ENCODE measurements at places on chromosomes 11 and 22.

GRCh38 chr11:10302359-10302743 is 2.5 kb upstream of the ADM start:
- no peak for DNase-seq
- H3K27me3 ChIP-seq, result no peaks in the 10 kb centered on the region
- H3K27ac ChIP-seq, result peak overlapping the region; percentile 97
- H3K4me3 ChIP-seq, result peak overlapping the region; percentile 80

- H3K4me3 ChIP-seq, result no peak overlapping the region
- no peak overlapping the region for H3K27ac ChIP-seq
- DNase-seq, result no peak
Measured at GRCh38 chr11:24514219-24514594, 17.4 kb downstream of the LUZP2 start.

DNA sequence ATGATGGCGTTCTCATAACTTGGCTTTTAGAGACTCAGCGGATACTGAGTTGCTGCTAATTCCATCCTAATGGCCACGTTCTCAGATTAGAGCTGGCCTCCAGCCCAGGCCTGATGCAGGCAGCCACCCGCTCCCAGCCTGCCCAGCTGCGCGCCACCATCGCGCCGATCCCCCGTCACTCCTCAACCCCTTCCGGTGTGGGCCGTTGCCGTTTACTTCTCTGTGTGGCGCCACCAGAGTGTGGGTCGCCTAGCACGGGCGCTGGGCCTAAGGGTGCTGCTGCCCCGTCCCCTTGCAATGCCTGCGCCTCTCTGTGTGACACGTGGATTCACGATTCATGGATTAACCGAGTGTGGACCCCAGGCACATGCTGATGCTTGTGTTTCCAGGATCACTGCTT is 1116.0 kb downstream of the BRD1 start:
- H3K27ac ChIP-seq, result no peak overlapping the region
- H3K36me3 ChIP-seq, result no peaks in the 10 kb centered on the region
- H3K4me1 ChIP-seq, result no peaks in the 10 kb centered on the region

DNA sequence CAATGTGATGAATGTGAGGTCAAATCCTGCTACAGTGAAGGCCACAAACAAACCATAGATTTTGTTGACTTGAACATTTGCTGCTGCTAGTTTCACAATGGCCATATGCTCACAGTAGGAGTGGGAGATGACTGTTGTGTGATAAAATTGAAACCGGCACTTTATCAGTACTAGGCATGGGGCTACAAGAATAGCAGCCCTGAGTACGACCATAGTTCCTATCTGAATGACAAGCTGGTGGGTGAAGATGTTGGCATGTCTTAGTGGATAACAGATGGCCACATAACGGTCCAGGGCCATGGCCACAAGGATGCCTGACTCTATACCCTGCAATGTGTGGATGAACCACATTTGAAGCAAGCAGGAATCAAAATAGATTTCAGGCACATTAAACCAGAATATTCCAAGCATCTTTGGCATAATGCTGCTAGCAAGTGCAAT is 2.8 kb downstream of the OR52A1 start:
- H3K36me3 ChIP-seq, result no peaks in the 10 kb centered on the region
- no peaks in the 10 kb centered on the region for H3K27me3 ChIP-seq
- H3K4me3 ChIP-seq, result no peak overlapping the region
- H3K27ac ChIP-seq, result no peak overlapping the region
- no peak for DNase-seq
- no peaks in the 10 kb centered on the region for H3K4me1 ChIP-seq

- no peaks in the 10 kb centered on the region for H3K36me3 ChIP-seq
- H3K27ac ChIP-seq, result no peak overlapping the region
- DNase-seq, result no peak
- H3K27me3 ChIP-seq, result peaks cover 24% of the 10 kb centered on the region
Measured at GRCh38 chr11:70016666-70017367, 61.3 kb upstream of the ANO1 start.

- no peaks in the 10 kb centered on the region for H3K27me3 ChIP-seq
- no peak overlapping the region for H3K4me3 ChIP-seq
- no peak overlapping the region for H3K27ac ChIP-seq
- DNase-seq, result no peak
- H3K36me3 ChIP-seq, result no peaks in the 10 kb centered on the region
Measured at GRCh38 chr22:23088199-23088604, 17.9 kb downstream of the GNAZ start.

DNA sequence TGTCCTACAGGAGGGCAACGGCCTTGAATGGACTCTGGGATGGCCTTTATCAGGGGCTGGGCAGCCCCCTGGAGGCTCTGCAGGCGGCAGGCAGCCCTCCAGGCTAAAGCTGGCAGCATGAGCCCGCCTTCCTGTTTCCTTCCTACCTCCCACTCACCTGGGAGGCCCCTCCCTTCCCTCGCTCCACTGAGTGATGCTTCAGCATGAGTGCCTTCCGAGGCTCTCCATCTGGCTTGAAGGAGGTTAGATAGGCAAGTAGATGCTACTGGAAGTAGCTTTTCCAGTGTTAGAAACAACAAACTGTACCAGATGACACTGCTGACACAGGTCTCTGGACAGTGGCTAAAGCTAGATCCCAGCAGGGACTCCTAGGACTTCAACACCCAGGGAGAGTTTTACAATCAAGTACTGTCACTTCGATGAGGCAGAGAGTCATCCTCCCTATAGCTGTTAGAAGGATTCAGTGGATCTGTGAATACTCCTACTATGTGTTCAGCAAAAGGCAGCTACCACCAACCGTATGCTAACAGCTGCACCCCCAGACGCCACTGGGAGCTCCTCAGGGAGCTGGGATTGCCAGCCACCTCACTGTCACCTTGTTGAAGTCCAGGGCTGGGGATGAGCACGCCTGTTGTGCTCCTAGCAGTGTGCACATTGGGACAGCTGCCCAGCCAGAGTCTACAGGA is 4.1 kb upstream of the SLC25A1 start:
- H3K36me3 ChIP-seq, result peaks cover 4% of the 10 kb centered on the region
- no peak overlapping the region for H3K4me3 ChIP-seq
- no peak overlapping the region for H3K27ac ChIP-seq
- H3K27me3 ChIP-seq, result no peaks in the 10 kb centered on the region
- DNase-seq, result no peak
- H3K4me1 ChIP-seq, result peaks cover 12% of the 10 kb centered on the region

DNA sequence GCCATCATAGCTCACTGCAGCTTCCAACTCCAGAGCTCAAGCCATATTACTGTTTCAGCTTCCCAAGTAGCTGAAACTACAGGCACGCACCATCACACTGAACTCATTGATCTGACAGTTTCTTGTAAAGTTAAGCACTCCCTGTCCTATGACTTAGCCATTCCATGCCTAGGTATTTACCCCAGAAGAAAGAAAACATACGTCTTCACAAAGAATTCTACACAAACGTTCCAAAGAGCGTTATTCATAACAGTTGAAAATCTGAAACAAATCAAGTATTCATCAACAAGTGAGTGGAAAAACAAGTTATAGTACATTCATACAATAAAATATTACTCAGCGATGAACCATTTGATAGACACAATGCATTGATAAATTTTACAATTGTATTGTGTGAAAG is 7.8 kb upstream of the NLRP10 start:
- H3K4me3 ChIP-seq, result no peak overlapping the region
- DNase-seq, result no peak
- H3K36me3 ChIP-seq, result no peaks in the 10 kb centered on the region
- peaks cover 4% of the 10 kb centered on the region for H3K27me3 ChIP-seq
- H3K4me1 ChIP-seq, result no peaks in the 10 kb centered on the region
- H3K27ac ChIP-seq, result no peak overlapping the region

DNA sequence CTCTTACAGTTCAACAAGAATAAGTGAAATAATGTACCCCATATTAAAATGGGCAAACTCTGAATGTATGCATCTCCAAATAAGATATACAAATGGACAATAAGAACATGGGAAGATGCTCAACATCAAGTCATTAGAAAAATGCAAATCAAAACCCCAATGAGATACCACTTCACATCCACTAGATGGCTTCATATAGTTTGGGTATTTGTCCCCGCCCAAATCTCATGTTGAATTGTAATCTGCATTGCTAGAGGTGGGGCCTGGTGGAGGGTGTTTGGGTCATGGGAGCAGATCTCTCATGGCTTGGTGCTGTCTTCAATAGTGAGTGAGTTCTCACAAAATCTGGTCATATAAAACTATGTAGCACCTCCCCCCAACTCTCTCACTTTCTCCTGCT is 5.7 kb downstream of the MPZL2 start:
- no peak overlapping the region for H3K27ac ChIP-seq
- peaks cover 13% of the 10 kb centered on the region for H3K36me3 ChIP-seq
- peaks cover 24% of the 10 kb centered on the region for H3K27me3 ChIP-seq
- H3K4me3 ChIP-seq, result no peak overlapping the region
- DNase-seq, result no peak
- peaks cover 12% of the 10 kb centered on the region for H3K4me1 ChIP-seq

GRCh38 chr11:9905960-9906791 is 242.3 kb downstream of the SWAP70 start:
- H3K27ac ChIP-seq, result no peak overlapping the region
- no peak for DNase-seq

- H3K4me3 ChIP-seq, result no peak overlapping the region
- DNase-seq, result peak; percentile 37
- no peaks in the 10 kb centered on the region for H3K36me3 ChIP-seq
- no peaks in the 10 kb centered on the region for H3K27me3 ChIP-seq
- H3K4me1 ChIP-seq, result no peaks in the 10 kb centered on the region
Measured at GRCh38 chr22:30045494-30045887, 34.8 kb upstream of the HORMAD2 start.

DNA sequence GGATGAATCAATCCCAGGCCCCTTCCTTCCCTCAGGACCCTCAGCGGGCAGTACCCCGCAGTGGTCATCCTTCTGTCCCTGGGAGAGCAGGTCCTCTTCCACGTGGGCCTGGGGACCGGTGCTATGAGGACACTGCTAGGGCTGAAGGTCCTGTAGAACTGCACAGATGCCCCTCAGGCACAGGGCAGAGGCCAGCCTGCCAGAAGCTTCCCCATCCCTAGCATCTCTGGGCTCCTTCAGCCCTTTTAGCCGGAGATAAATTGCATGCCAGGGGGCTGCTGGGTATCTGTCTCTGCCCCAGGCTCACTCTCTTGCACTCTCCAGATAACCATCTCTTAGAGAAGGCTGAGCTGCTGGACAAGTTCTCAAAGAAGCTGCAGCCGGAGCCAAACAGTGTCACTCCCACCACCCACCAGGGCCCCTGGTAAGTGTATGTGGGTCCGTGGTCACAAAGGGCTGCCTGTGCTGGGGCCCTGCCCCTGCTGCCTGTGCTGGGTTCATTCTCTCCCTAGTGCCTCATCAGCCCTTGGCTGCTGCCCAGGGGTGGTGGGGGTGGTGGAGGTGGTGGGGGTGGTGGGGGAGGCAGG is 2.3 kb downstream of the ATG16L2 start:
- peak overlapping the region; percentile 89 for H3K4me3 ChIP-seq
- peaks cover 59% of the 10 kb centered on the region for H3K4me1 ChIP-seq
- peak overlapping the region; percentile 96 for H3K27ac ChIP-seq

DNA sequence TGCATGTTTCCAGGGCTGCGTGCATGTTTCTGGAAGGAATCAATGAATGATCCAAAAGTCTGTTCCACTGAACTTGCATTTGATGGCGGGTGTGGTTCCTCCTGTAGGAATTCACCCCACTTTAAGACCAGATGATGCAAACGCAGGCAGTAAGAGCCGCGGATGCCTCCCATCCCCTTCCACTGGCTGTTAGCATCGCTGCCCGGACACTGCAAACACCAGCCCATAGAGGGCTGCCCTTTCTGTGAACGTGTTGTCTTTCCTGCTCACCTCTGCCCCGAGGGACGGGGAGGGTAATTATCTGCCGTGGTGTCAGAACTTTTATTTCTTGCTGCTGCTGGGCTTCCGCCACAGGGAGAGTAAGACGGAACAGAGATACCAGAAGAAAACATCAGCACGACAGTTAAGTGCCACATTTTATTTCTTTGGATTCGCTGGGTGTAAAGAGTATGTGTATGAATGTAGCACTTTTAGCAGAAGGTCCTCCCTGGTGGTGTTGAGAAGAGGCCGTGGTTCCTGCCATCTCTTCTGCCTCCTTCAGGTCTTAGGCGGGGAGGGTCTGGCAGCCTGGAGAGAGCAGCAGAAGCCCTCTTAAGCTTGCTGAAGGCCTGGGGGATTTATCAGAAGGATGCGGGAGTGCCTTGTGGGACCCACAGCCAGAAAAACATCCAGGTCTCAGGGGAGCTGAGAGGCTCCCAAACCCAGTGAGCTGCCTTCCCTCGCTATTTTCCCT is 53.2 kb upstream of the NECTIN1 start:
- H3K36me3 ChIP-seq, result no peaks in the 10 kb centered on the region
- no peak overlapping the region for H3K27ac ChIP-seq
- H3K27me3 ChIP-seq, result peaks cover 29% of the 10 kb centered on the region
- no peak for DNase-seq

- no peak overlapping the region for H3K27ac ChIP-seq
- H3K27me3 ChIP-seq, result no peaks in the 10 kb centered on the region
- DNase-seq, result no peak
- no peak overlapping the region for H3K4me3 ChIP-seq
- no peaks in the 10 kb centered on the region for H3K36me3 ChIP-seq
Measured at GRCh38 chr22:28333088-28333487, 346.6 kb downstream of the TTC28 start.

DNA sequence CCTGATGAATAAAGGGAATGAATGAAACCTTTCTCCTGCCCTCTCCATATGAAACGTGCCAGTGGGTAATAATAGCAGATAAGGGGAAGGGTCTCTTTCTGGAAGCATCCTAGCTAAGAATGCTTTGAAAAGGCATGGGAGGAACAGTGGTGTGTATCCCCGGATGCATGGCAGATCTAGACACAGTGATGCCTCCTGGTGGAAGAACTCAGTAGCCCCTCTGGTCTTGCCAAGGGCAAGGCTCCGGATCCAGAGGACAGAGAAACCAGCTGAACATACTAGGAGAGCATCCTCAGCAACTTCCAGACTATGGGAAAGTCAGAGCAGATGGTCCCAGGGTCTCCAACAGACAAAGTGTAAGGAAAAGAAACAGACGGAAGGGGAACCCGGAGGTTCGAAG is 6.4 kb downstream of the BAIAP2L2 start:
- DNase-seq, result no peak
- H3K27me3 ChIP-seq, result no peaks in the 10 kb centered on the region
- no peak overlapping the region for H3K27ac ChIP-seq

DNA sequence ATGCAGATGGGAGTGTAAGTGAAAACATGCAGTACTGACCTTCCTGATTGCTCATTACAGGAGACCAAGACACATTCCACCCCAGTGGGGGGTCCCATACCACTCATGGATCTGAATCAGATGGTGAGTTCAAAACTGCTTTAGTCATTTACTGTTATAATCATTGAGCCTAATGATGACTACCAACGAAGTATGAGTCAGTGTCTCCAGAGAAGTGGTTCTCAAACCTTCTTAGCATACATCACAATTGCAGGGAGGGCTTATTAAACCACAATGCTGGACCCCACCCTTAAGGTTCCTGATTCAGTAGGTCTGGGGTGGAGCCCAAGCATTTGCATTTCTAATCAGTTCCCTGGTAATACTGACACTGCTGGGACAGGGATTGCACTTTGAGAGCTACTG is 75.8 kb downstream of the CD44 start:
- no peaks in the 10 kb centered on the region for H3K27me3 ChIP-seq
- H3K4me1 ChIP-seq, result peaks cover 55% of the 10 kb centered on the region
- H3K4me3 ChIP-seq, result no peak overlapping the region

GRCh38 chr11:117458275-117459122 is 130.8 kb downstream of the CEP164 start:
- no peak overlapping the region for H3K27ac ChIP-seq
- DNase-seq, result no peak
- H3K4me3 ChIP-seq, result no peak overlapping the region
- no peaks in the 10 kb centered on the region for H3K4me1 ChIP-seq
- no peaks in the 10 kb centered on the region for H3K36me3 ChIP-seq

Measured in stomach (tissue), 19 donors.